H1 (cell line): ENCODE measurements at places on chromosomes 3 and 15. TPM values are rescaled to one million over a fixed set of nuclear protein-coding genes. Genes with fewer than 3 reads are reported as not detected.

CFAP100 gene
- total RNA-seq = not detected in 2 replicates

MUC13 gene
- total RNA-seq = not detected in 2 replicates

PLD1 gene
- total RNA-seq = 2.6 and 3.1 TPM in 2 replicates

CHDH gene
- 8.9 and 10.3 TPM in 2 replicates for total RNA-seq

RUBCN gene
- total RNA-seq = 18.2 and 21.9 TPM in 2 replicates

PP2D1 gene
- total RNA-seq = not detected in 2 replicates

GOLGA8M gene
- total RNA-seq = not detected in 2 replicates

SAXO2 gene
- total RNA-seq = 3.1 and 3.8 TPM in 2 replicates

TASOR gene
- total RNA-seq = 40.1 and 45.5 TPM in 2 replicates

TRIM42 gene
- not detected in 2 replicates for total RNA-seq

C3orf85 gene
- total RNA-seq = not detected in 2 replicates

REC114 gene
- not detected in 2 replicates for total RNA-seq

MAP1A gene
- 2.4 and 3.4 TPM in 2 replicates for total RNA-seq

GOLGA8H gene
- 0.71 and 1.4 TPM in 2 replicates for total RNA-seq

SCG3 gene
- 42.4 and 45.9 TPM in 2 replicates for total RNA-seq

IRAK2 gene
- 1.3 and 1.5 TPM in 2 replicates for total RNA-seq

NR1I2 gene
- 0.28 and 0.44 TPM in 2 replicates for total RNA-seq

RTP3 gene
- total RNA-seq = 0.33 TPM in 1 of 2 replicates, not detected in the other

FHIT gene
- total RNA-seq = 1.8 and 3.2 TPM in 2 replicates

FEZF2 gene
- total RNA-seq = not detected in 2 replicates

ACTC1 gene
- 86.2 and 90.0 TPM in 2 replicates for total RNA-seq

CISH gene
- total RNA-seq = 1.9 and 3.1 TPM in 2 replicates

CGGBP1 gene
- total RNA-seq = 57.1 and 61.4 TPM in 2 replicates

RPSA gene
- 2,661 and 2,701 TPM in 2 replicates for total RNA-seq

CCDC13 gene
- total RNA-seq = not detected in 2 replicates

NRG4 gene
- not detected in 2 replicates for total RNA-seq

AMOTL2 gene
- total RNA-seq = 60.3 and 63.7 TPM in 2 replicates

PCCB gene
- 56.7 and 60.2 TPM in 2 replicates for total RNA-seq

FBXW12 gene
- 0.35 TPM in 1 of 2 replicates, not detected in the other for total RNA-seq

NUDT16 gene
- 18.3 and 19.1 TPM in 2 replicates for total RNA-seq

TLR9 gene
- total RNA-seq = not detected in 2 replicates

LIPC gene
- not detected in 2 replicates for total RNA-seq

PAQR5 gene
- total RNA-seq = 7.8 and 8.7 TPM in 2 replicates

ZKSCAN7 gene
- total RNA-seq = 8.5 and 8.9 TPM in 2 replicates

NANOGP8 gene
- total RNA-seq = 31.9 and 40.6 TPM in 2 replicates

LYZL4 gene
- not detected in 2 replicates for total RNA-seq

CTXN2 gene
- total RNA-seq = not detected in 2 replicates

DGKG gene
- 0.30 TPM in 1 of 2 replicates, not detected in the other for total RNA-seq

SPRED1 gene
- total RNA-seq = 30.3 and 32.6 TPM in 2 replicates

C3orf20 gene
- total RNA-seq = not detected in 2 replicates
